ENCODE measurements at places on chromosomes 2 and 18.

DNA sequence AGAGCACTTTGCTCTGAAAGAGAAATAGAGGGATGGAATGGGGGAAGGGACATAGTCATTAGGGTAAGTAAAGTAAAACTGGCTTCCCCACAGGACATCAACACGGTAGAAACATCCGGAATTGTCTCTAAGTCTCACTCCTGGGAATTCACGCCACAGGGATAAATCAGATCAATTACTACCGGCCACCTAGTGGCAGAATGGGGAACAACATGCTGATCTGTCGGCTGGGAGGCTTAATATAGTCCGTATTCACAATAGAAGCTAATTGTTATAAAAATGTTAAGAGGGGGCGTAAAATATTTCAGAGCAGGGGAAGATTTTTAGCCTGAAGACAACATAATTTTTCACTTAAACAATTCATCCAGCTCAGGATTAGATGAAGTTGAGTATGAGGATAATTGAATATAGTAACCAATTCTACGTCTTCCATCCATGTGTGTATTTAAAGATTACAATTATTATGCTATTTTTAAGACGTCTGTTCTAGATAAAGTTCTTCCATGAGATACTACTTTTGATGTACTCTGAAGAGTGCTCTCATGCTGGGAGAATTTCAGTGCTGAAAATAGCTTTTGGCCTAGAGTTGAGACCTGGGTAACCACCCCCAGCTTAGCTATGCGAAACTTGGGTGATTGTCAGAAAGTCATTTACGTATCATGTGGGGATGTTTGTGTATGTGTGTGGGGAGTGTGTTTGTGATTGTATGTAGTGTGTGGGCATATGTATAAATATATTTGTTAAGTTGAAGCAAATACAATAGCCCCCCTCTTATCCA, 65.7 kb downstream of the LRRTM1 start:
- peak; percentile 49 for DNase-seq

GRCh38 chr2:118913803-118914645, 28.0 kb upstream of the MARCO start:
- DNase-seq = peak; percentile 24

DNA sequence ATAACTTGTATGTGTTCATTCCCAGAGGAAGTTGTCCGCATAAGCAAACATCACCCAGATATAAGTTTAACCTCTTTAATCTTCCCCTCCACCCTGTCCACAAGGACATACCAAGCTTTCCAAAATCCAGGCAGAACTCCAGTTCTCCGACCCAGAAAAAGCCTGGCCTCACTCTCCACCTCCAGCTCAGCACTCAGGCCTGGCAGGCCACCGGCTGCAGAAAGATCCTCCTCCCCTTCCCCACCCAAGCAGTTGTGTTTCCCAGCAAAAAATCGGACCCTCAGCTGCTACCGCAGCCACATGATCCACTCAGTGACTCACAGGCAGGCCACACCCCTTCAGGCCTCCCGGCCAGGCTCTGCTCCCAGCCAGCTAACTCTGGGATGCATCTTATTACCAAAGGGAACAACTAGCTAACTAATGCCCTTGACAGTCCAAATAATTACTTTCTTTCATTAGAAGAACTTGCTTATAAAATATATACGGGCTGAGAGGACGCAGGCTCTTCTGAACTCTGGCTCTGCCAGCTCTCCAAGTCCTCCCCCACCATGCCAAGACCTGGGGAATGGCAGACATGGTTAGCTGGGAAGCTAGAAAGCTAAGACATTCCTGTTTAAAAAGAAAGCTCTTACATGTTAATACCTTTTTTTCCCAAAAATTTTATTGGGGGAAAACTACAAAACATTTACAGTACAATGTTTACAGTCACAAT, 4.5 kb downstream of the ZFP36L2 start:
- DNase-seq = peak; percentile 96

DNA sequence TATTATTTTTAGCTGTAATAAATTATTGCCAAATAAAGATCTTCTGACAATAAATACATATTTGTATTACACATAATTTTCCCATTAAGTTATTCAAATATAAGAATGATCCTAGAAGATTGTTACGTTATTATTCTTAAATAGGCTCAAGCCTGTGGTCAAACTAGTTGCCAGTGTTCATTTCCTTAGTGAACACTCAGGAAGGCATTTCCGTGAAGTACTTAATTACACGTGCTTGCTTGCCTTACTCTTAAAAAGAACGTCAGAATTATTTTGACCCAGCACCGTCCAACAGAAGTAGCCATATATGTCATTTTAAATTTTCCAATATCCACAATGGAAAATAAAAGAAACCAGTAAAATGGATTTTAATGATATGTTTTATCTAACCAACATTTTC, 249.8 kb downstream of the TXNL1 start:
- DNase-seq = no peak

DNA sequence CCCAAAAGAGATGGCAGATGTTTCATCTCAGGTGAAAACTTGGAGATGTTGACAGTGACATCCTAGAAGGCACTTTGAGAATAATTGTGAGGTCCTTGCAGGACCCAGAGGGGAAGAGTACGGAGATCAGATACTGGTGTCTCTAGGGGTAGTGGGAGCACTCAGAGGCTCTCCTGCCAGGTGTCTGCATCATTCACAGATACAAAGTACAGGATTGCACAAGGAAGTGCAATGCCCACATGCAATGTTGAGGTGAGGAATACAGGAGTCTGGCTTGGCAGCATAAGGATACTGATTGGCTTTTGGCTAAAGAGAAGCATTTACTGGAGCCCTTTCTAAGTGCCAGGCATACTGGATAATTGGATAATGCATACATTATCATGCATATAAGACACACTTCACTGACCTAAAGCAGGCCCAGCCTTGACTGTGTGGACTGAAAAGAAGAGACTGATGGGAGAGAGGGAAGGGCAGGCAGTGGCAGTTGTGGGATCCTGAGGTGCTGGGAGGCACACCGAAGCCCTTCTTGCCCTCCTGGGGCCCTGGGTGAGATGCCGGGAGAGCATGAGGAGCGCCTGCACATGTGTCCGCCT, 31.0 kb upstream of the NCKAP5 start:
- DNase-seq = no peak

- DNase-seq = no peak
These were observed 124.5 kb downstream of the VAPA start for GRCh38 chr18:10038268-10038667.

GRCh38 chr2:14114275-14114674, 518.2 kb upstream of the LRATD1 start:
- DNase-seq = no peak

DNA sequence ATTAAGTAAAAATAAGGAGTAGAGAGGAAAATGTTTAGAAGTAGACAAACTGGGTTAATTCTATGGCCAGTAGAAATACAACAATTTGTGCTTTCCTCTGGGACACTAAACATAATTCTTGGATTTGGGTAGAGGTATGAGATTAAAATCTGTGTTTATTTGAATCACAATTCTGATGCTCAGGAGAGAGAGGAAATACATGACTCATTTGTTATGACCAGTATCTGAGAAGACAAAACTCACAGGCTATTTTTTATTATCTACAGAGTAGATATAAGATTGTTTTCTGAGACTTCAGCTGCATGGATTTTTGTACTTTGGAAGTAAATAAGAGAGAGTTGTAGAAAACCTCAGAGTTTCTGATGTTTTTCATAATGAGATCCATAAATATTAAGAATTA, 315.7 kb upstream of the CWC22 start:
- DNase-seq = peak; percentile 35

- no peak for DNase-seq
These were observed 19.2 kb upstream of the SLC8A1 start for GRCh38 chr2:40470822-40471813.

DNA sequence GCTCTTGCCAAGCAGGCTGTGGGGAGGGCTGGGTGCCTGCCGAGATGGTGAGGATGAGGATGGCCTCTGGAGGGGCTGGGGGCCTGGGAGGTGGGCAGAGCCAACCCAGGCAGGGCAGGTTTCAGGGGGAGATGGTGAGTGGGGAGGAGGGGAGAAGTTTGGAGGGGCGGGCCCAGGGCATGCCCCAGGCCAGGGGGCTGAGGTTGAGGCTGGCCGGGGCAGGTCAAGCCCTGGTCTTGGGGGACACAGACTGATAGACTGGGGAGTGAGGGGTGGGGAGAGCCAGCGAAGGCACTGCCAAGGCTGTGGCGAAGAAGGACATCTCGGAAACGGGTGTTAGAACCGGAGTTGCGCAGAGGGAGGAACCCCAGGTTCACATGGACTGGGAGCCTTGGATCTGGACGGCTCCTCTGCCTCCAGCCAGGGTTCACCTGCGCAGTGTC, 12.6 kb downstream of the CAPN10 start:
- no peak for DNase-seq

DNA sequence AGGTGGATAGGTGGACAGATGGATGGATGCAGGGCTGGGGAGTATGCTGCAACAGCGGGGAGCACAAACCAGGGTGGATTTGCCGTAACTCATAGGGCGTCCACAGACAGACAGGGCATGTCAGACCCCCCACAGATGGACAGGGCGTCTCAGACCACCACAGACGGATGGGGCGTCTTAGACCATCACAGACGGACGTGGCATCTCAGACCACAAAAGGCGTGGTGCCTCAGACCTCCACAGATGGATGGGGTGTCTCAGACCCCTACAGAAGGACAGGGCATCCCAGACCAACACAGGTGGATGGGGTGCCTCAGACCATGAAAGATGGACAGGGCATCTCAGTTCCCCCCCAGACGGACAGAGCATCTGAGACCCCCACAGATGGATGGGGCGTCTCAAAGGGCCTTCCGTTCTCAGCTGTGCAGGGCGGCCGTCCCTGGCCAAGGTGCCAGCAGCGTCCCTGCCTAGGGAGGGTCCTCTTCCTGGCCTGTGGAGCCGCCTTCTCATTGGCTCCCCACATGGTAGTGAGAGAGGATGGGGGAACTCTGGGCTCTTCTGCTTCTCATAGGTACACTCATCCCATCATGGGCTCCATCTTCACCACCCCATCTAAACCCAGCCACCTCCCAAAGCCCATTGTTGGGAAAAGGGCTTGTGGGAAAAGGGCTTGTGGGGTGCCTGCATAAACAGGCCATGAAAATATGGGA, 2.1 kb downstream of the ANKMY1 start:
- no peak for DNase-seq

DNA sequence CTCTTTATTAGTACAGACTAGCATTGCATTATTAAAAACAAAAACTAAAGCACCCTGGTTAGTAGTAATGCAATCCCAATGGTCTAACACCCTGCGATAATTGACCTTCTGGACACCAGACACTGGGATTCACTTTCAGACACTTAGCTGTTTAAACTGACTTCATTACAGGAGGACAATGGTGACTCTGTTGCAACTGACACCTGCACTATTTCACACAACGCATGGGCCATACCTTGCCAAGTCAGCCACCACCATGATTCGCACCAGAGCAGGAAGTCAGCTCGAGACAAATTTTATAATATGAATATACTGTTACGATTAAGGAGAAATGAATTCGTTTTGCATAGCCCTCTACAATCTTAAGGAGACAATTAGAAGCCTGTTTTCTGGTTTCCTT, 150.7 kb downstream of the MEIS1 start:
- DNase-seq = no peak

- peak; percentile 84 for DNase-seq
These were observed 105.6 kb downstream of the ANTXR1 start for GRCh38 chr2:69118609-69119008.

GRCh38 chr18:1895456-1896185, 675.7 kb downstream of the METTL4 start:
- no peak for DNase-seq

DNA sequence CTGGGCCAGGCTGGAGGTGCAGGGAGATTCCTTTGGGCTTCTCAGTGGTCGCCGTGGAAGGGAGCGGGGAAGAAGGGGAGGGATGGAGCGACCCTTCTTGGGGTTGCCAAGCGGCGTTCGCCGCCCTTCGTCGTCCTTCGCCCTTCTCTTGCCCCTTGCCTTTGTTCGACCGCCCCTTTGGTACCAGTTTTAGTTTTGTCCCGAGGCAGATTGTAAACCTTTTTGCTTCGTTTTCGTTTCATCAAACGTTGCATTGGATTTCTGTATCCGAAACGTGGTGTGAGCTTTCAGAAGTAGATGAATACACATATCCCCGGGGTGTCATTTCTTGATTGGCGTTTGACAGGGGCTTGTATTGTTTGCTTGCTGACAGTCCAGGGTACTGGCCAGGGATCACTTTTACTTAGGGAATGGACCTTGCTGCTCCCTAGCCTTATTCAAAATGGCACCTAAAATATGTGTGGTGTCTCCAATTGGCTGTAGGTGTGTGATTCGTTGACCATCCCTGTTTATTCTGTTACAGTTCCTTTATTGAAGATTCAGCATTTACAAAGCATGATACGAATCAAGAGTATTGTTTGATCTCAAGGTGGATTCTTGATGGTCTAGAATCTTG, 788 bp downstream of the USP14 start:
- DNase-seq = peak; percentile 13

- no peak for DNase-seq
These were observed 1.2 kb upstream of the C2orf15 start for GRCh38 chr2:99140056-99140859.

- peak; percentile 30 for DNase-seq
These were observed 36.6 kb downstream of the RPL31 start for GRCh38 chr2:101038455-101039255.

- DNase-seq = no peak
These were observed 119.5 kb upstream of the PXDN start for GRCh38 chr2:1863861-1864260.

DNA sequence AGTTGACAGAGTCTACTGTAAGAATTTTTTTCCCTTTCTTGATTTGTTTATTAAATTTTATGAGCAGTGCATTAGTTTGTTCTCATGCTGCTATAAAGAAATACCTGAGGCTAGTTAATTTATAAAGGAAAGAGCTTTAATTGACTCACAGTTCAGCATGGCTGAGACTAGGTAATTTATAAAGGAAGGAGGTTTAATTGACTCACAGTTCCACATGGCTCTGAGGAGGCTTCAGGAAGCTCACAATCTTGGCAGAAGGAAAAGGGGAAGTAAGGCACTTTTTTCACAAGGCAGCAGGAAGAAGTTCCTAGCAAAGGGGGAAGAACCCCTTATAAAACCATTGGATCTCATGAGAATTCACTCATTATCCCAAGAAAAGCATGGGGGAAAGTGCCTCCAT, 191.4 kb upstream of the VRK2 start:
- DNase-seq = no peak

DNA sequence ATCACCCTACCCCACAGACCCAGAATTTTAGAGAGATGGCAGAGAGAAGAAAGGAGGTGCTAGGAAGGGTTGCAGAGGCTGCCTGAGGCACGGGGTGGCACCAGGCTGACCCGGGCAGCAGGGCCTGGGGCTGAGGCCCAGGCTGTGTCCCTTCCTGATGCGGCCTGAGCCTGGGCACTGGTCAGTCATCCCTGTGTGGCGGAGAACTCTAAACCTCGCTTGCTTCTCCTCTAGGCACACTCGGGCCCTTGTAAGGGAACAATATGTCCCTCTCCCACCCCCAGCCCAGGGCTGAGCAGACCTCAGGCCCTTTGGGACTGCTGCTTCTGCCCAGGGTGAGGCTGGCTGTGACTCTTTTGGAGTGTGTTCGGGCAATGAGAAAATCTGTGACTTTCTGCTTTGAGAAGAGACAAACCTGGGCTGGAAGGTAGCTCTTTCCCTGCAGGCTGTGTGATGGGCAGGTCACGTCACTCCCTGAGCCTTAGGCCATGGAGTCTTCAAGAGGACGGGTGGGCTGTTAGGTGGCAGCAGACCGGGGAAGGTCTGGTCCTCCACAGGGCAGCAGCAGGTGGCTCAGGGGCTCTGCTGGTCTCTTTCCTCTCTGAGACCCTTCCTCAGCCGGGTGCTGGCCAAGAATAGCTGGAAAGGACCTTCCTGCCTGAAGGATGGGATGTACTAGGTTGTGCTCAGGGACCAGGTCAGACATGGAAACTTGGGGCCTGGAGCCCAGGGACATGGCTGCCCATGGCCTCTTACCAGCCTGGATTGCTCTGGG, 96.8 kb downstream of the GLI2 start:
- no peak for DNase-seq

GRCh38 chr2:5915881-5916310, 223.7 kb downstream of the SOX11 start:
- DNase-seq = no peak

Measured in EH (cell line).